ENCODE measurements at places on chromosomes 2 and 18.

DNA sequence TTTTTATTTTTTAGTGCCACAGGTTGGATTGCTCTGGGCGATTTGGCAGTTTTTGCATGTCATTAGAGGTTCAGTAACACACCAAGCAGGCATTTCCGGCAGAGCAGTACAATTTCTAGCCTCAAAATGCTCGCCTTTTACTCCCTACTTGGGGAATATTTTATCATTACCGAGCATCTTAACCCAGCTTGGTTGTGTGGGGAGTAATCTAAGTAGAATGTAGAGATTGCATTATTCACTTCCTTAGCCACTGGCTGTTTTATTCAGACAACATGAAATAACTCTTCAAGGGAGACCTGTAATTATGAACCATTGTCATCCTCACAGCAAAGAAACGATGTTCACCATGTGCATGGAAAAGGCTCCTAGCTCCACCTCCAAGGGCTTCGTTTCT is 13.1 kb downstream of the GRP start:
- DNase-seq = no peak

- no peak for DNase-seq
Observed at GRCh38 chr2:232102380-232102779, 140.9 kb downstream of the DIS3L2 start.

DNA sequence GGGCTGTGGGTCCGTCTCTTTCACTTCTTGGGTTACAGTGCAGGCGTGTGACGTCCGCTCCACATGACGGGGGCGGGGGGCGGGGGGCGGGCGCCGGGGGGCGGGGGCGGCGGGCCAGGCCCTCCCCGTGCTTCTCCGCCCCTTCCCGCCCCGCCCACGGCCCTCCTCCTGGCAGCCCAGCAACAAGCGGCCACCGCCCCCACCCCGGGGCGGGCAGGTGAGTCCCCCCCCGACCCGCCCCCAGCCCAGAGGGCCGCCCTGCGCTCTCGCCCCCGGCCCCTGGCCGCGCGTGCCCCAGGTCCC is 3.6 kb downstream of the ZNF516 start:
- peak; percentile 60 for DNase-seq

DNA sequence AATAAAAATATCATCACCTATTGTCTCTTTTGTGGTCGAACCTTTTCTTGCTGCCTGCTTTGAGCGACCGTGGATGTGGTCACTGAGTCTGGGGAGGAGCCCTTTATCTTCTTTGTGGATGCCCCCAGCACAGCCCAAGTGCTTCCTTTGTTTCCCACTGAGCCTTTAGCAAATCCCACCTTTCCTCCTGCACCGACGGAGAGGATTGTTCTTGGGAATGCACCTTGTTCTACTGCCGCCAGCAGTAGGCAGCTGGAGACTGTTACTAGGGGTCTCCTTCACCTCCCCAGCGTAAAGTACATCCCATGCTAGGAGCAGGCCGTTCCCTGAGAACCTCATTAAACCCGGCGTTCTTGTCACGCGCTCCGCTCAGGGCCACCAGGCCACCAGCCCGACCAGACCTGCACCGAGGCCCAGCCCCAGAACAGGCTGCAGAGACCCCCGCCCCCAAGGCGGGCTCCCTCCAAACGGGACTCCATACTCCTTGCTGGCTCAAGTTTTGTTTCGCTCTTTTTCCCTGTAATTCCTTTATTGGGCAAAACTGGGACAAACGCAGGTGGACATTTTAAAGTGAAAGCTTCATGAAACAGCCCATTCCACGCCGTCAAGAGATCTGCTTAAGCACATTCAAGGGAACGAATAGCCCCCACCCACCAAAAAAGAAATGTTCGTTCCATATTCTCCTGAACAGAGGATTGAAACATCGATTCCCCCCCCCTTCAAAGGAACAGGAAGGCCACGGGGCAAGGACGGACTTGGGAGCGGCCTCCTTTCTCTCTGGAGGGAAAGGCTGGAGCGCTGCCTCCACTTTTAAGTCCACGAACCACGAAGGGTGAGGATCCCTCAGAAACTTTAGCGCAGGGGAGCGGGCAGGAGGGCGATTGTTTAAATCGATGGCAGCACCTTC is 1.1 kb upstream of the MAT2A start:
- DNase-seq = no peak

- DNase-seq = no peak
Observed at GRCh38 chr18:26459340-26459739, 89.0 kb downstream of the KCTD1 start.

- no peak for DNase-seq
Observed at GRCh38 chr2:56077359-56077915, 106.4 kb upstream of the CCDC85A start.

DNA sequence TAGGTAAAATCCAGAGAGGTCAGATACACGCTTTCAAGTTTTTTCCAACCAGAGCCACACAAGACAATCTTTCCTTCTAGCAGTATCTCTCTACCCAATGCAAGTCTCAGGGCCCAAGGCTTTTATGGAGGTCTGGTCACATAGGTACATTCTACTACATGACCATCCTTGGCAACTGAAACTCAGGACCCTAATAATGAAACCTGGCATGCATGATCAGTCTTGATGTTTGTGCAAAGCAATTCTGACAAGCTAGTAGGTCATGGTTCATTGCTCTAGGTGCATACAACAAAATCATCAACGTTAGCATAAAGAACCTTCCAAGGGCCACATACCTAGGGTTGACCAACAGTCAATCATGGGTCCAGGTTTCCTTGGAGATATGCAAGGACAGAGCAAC is 33.2 kb upstream of the CCDC88A start:
- DNase-seq = no peak

DNA sequence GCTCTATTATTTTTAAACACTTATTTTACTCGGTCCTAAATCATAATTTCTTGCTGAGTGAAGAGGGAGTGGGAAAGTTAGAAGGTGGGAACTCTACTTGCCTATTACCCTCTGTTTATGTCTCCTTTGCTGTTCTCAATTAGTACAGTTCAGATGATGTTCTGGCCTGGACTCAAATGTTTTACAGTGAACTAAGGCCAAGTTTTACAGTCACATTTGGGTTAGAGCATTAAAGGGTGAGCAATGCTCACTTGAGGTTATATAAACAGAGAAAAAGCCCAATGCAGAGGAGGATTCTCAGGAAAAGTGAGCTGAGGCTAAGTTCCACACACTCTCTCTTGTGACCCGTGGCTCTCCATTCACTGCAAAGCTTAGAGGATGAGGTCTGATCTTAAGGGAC is 52.4 kb downstream of the ITSN2 start:
- no peak for DNase-seq

DNA sequence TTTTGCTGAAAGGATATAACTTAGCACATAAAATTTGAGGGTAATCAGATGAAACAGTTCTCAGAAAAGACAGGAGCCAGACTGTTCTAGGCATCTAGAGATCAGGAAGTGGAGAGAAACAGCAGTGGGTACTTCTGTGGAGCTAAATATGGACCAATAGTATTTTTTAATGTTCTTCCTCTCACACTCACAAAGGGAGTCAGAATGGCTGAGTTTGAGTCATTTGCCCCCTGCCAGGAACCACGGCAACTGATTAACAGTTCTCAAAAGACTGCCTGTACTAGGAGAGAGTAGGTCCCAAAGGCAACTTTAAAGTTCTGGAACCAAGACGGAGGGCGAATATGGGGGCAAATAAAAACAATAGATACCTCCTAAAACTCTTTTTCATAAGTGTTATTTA is 107.5 kb downstream of the GULP1 start:
- DNase-seq = no peak

- no peak for DNase-seq
Observed at GRCh38 chr2:17877811-17878280, 621 bp upstream of the KCNS3 start.

DNA sequence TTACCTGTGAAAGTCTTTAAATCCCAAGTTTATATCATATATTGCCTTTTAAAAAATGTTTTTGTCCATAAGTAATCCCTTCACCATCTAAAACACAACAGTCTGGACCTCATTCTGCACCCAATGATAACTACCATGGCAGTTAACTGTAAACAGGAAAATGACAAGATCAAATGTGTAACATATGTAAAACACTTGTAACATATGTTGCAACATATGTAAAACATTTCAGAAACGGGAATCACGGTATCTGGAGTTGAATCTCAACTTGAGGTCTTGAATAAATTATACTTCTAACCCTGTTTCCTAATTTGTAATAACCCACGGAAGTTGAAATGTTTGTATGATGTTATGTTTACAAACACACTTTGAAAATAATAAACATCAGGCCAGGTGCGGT is 6.2 kb downstream of the LRPPRC start:
- DNase-seq = no peak

DNA sequence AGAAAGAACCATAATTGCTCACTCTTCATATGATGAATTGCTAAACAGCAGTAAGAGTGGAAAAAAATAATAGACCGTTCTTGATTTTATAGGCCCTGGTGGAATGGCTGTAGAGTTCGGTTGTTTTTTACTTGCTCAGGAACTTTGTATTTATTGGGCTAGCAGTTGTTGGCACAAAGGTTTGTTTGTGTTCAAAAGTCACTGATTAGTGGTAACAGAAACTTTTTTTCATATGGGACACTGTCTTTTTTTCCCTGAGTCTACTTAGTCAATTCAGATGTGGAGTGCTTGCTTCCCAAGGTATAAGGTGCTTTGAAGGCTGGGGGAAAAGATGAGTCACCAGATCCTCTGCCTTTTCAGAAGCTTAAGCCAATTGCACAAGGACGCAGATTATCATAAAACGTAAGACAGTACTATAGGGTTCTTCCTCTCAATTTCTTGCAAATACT is 25.8 kb downstream of the PHLPP1 start:
- no peak for DNase-seq

DNA sequence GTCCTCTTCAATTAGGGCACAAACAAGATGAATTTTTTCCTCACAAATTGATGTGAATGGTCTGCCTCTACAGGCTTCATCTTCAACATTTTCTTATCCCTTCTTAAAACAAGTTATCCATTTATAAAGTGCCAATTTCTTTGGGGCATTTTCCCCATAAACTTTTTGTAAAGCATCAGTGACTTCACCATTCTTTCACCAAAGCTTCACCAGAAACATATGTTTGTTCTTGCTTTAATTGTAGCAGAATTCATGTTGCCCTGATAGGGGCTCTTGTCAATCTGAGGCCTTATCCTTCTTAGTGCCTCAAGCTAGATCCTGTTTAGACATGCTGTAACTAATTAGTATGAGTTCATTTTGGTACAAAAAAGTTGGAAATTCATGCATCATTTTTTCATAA is 226.2 kb downstream of the TNS1 start:
- no peak for DNase-seq
